ENCODE measurements at places on chromosomes 12 and 14.

GRCh38 chr14:104467236-104467635 is 112.3 kb upstream of the C14orf180 start:
- no peak for DNase-seq

DNA sequence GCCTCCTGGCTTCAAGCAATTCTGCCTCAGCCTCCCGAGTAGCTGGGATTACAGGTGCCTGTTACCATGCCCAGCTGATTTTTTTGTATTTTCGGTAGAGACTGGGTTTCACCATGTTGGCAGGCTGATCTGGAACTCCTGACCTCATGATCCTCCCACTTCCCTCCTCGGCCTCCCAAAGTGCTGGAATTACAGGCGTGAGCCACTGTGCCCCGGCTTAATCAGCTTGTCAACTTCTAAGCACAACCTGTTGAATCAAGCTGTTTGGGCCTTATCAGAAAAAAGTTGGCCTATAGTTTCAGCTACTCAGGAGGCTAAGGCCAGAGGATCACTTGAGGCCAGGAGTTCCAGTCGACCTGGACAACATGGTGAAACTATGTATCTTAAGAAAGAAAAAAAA is 7.9 kb downstream of the MARK3 start:
- DNase-seq: no peak

DNA sequence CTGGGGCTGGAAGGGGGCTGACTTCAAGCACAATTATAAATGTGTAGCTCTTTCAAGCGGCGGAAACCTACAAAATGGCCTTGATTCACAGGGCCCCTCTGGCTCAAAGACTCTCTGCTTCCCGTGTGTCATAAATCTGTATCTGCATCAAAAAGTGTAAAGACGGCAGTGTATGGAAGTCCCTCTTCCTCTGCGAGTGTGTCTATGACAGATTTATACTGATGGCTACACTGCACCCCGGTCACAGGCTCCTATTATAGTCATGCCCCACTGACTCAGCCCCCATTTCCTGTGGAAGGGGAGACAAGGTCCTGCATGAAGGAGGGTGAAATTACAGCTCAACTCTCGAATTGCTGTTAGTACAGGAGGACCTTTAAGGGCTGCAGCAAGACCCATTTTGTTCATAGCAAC is 68.6 kb downstream of the HMGA2 start:
- DNase-seq: no peak

- DNase-seq: no peak
Observed at GRCh38 chr14:101774814-101775213, 13.3 kb downstream of the PPP2R5C start.

GRCh38 chr12:132873724-132874123 is 13.7 kb downstream of the CHFR start:
- no peak for DNase-seq

GRCh38 chr12:66860752-66861750 is 182.2 kb upstream of the GRIP1 start:
- peak; percentile 70 for DNase-seq

DNA sequence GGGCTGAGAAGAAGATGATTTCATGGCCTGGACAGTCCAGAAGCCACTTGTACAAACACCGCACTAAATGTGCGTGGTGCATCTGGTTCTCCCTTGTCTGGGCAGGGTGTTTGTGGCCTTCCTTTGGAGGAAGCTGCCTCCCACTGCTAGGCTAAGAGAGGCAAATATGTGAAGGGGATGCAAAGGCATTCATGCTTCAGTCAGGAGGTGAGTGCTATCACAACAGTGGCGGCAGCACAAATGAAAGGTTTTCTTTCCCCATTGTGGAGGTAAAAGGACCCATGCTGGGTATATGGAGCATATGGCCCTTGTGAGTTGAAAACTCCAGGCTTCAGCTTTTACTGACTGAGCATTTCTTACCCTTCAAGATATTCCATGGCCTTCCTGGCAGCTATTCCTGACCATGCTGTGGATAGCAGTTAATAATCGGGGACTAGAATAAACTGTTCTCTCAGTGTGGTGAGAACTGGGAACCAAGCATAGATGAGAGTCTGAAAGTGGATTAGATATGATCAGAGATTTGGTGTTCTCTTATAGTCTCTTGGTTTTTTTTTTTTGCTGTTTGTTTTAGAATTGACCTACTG is 69.9 kb downstream of the MYRFL start:
- DNase-seq: no peak

- no peak for DNase-seq
Observed at GRCh38 chr12:94191023-94191422, 42.6 kb downstream of the PLXNC1 start.

GRCh38 chr12:124689631-124690030 is 122.2 kb upstream of the NCOR2 start:
- DNase-seq: no peak

Data from activated CD4-positive, alpha-beta T cell treated with anti-CD3 and anti-CD28 coated beads, Interleukin-2, amount 50 U/mL, for 48 hours (primary cell).